Fibroblast of villous mesenchyme (primary cell): ENCODE measurements at places on chromosomes 7 and 10.

DNA sequence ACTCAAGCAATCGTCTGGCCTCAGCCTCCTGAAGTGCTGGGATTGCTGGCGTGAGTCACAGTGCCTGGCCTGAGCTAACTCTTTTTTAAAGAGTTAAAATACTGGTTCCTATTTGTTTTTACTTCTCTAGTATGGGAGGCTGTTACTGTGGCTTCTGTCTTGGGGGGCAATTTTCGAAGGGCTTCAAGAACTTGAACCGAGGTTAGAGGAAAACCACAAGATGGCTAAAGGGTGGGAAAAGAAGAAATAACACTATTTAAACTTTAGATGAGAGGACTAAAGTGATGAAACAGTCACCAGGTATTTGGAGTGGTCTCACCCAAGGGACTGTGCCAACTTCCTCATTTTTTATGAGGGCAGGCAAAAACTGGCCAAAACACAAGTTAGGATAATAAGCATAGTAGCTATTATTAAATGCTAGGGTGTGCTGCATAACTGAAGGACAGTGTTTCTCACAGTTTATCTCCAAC, 17.8 kb downstream of the MET start:
- no peak for DNase-seq

DNA sequence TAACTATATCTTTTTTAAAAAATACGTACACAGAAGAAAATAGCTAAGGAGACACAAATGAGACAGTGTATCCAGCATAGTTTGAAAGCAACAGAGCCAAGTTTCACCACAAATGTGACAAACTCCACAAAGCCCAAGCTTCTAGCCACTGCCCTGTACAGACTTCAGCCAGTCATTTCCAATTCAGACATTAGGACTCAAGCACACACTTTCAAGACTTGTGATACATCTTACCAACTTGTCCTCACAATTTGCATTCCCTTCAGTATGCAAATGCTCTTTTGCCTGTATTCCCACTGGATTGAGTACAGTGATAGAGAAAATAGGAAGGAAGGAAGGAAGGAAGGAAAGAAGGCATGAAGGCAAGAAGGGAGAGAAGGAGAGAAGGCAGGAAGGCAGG, 510.4 kb downstream of the KCNMA1 start:
- no peak for DNase-seq

DNA sequence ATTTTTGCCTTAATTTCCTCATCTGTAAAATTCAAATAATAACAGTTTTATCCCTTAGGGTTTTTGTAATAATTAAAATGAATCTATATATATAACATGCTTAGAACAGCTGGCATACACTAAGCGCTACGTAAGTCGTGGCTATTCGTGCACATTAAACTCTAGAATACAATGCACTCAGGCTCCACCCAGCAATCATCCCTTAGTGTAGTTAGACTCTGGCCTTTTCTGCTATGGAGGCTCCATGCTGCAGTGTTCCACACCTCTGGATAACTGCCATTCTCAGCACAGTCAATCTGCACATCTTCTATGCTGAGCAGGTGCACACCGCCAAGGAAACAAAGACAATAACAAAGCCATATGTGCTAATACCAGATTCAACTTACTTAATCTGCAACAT, 92.9 kb downstream of the IPMK start:
- no peak for DNase-seq

DNA sequence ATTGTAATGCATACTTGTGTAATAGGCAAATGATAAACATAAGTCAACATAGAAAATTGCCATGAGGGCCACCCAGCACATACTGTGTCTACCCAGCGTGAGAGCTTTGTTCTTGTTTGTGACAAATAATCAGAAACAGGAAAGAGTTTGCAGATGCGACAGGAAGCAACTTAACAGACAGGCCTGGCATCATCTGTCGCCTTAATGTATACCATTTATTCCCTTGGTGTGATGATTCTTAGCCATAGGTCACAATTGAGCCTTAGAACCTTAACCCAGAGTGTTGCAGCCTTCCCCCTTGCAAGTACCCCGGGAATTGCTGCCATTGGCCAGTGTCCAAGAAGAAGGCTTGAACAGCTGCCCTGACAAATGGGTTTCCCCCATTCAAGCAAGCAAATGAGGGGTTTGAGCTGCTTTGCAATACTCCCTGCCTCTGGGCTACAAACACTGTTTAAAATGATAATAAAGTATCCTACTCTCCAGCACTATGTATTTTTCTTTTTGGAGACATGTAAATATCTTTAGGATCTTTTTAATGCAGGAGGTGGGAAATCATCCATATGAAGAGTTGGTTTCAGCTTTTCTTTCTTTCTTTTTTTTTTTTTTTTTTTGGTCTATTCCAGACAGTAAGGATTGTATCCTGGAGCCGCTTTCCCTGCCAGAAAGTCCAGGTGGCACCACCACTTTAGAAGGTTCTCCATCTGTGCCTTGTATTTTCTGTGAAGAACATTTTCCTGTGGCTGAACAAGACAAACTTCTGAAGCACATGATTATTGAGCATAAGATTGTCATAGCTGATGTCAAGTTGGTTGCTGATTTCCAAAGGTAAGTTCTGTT, 80.0 kb downstream of the ZNF277 start:
- no peak for DNase-seq

DNA sequence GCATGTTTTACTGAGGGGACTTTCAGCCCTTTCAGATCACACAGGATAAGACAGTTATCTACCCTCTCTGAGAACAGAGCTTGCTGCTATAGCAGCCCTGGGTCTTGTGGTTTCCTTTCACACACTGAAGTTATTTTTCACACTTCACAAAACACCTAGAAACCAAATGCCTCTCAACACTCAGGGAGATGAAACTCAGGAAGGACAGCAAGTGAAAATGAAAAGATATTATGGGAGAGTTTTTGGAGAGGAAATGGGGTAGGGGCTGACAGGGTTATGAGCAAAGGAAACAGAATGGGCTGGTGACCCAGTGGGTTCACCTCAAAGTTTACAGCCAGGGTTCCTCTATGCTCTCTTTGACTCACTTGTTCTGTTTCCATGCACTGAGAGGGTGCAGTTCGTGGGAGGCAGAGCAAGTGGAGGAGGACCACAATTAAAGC, 17.0 kb upstream of the GIMAP2 start:
- no peak for DNase-seq
